ENCODE measurements at places on chromosomes 3 and 15. TPM values are rescaled to one million over a fixed set of nuclear protein-coding genes. Genes with fewer than 3 reads are reported as not detected.

The IQCH gene
- total RNA-seq = 1.1 TPM

The CD80 gene
- total RNA-seq = 0.42 TPM

The GOLGA8Q gene
- 2.1 TPM for total RNA-seq

DNA sequence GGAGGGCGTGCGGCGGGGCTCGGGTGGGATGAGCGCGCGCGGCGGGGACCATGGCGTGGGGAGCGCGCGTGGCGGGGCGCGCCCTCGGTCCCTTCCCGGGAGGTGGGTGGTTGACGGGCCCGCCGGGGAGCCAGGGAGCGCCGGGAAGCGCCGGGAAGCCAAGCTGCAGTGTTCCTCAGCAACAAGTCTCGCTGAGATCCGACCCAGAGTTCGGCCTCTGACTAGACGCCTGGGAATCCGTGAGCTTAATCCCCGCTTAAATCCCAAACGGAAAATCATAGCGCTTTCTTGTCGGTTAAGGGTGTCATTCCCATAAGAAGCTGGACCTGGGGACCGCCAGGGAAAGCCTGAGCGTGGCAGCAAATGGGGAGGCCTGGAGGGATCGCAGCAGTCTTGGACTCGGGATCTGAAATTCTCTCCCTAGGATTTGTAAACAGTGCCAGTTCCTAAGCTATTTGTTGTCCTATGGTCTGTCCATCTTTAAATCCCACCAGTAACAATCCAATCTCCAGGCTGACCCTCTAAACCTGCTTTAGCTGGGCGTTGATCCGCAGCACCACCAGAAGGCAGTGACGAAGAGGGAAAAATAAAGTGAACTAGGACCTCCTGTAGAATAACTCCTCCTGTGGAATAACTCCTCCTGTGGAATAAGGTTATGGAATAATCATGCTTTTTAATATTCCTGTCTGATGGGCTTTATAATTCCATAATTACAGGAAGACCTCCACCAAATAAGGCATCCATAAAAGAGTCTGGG is 570 bp upstream of the NEDD4 start:
- H3K27me3 ChIP-seq = no peaks in the 10 kb centered on the region
- H3K4me3 ChIP-seq = peak overlapping the region; percentile 61
- H3K36me3 ChIP-seq = no peaks in the 10 kb centered on the region
- no peak for DNase-seq
- peaks cover 15% of the 10 kb centered on the region for H3K4me1 ChIP-seq

DNA sequence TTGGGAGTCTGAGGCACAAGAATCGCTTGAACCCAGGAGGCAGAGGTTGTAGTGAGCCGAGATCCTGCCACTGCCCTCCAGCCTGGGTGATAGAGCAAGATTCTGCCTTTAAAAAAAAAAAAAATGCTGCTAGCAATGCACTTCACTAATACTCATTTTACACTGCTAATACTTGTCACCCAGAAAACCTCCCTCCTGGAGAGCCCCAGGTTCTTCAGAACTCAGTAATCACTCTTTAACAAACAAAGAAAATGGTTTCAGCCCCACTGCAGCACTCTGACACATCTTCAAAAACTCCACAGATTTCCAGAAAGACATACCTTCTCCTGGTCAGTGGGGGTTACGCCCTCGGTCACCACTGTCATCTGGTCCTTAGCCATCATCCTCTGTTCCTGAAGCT is 366.7 kb downstream of the SHQ1 start:
- H3K27me3 ChIP-seq = no peaks in the 10 kb centered on the region
- peaks cover 7% of the 10 kb centered on the region for H3K4me1 ChIP-seq
- H3K36me3 ChIP-seq = no peaks in the 10 kb centered on the region
- DNase-seq = no peak
- no peak overlapping the region for H3K4me3 ChIP-seq

- H3K4me3 ChIP-seq = no peak overlapping the region
- no peak for DNase-seq
- H3K27ac ChIP-seq = no peak overlapping the region
Measured at GRCh38 chr3:87298111-87298718, 21.8 kb upstream of the POU1F1 start.
